Activated naive CD4-positive, alpha-beta T cell treated with anti-CD3 and anti-CD28 coated beads, Interleukin-2, amount 50 U/mL, for 72 hours (primary cell): ENCODE measurements at places on chromosomes 1 and 21.

- no peak for DNase-seq
These were observed 122.9 kb downstream of the NUF2 start for GRCh38 chr1:163444665-163445064.

DNA sequence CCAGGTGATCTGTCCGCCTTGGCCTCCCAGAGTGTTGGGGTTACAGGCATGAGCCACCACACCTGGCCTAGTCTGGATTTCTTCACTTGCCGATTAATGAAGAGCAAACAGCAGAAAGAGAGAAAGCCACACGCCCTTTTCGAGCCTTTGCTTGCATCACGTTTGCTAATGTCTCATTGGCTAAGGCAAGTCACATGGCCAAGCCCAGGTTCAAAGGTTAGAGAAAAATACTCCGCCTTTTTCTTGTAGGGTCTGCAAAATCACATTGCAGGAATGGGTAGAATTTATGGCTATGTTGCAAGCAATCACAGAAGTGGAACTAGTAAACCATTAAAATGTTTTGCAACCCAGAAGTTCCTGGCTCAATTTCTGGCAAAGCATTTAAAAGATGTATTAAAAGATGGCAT, 26.8 kb upstream of the BACH1 start:
- no peak for DNase-seq

GRCh38 chr1:239719642-239720258, 333.4 kb downstream of the CHRM3 start:
- DNase-seq = peak; percentile 41

DNA sequence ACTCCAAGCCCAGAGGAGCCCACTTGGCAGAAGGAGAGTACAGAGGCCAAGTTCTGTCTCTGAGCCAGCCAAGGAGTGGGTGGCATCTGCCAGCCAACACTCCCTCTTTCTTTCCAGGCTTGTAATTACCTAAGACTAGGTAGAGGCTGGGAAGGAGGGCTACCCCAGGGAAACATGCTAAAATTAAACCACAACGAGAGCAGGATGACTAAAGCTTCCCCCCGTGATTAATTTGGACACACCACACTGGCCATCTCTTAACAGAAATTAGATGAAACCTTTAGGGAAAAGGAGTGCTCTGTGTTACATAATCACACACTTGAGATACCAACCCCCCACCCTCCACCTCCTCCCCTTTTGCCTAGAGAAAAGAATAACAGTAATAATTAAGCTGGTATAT, 102.1 kb upstream of the ZC3H12A start:
- DNase-seq = no peak

DNA sequence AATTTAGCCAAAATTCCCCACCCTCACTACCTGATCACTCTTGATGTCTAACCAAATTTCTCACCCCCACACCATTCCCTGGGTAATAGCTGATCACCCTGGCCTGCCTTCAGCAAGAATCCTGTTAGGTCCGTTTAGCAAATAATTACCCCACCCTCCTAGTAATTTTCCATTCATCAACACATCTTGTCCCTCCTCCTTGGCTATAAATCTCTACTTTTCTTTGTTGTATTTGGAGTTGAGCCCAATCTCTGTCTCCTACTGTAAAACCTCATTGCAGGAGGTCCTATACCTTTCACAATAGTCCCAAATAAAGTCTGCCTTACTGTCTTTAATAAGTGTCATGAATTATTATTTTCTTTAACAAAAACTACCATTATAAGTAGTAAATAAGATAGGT, 6.9 kb upstream of the PRKAA2 start:
- DNase-seq = no peak

- DNase-seq = no peak
These were observed 1356.3 kb downstream of the KCNT2 start for GRCh38 chr1:195251900-195252299.

DNA sequence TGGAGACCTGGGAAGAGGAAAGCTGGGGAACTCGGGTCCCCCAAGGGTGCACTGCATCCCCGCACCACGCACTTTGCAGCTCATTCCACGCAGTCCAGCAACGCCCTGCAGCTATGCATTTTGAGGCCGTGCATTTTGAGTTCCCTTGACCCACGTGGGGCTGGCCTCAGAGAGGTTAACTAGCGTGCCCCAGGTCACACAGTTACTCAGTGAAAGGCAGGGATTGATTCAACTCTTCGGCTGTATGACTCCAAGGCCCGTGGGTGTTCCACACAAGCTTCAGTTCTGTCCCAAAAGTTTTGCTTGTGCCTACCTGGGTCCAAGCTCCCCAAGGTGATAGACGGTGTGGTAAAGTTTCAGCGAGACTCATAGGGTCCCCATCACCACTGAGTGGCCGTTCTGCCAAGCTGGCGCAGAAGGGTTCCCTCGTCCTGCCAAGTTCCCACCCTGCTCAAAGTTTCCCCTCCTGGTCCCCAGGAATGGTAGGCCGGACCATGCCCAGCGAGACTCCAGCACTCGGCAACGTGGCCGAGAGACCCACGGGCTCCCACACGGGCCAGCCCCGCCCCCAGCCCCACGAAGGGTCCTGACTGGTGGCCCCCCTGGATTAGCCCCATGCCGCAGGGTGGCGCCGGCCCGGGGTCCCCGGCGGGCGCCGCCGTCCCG, 611 bp downstream of the HSPG2 start:
- no peak for DNase-seq

DNA sequence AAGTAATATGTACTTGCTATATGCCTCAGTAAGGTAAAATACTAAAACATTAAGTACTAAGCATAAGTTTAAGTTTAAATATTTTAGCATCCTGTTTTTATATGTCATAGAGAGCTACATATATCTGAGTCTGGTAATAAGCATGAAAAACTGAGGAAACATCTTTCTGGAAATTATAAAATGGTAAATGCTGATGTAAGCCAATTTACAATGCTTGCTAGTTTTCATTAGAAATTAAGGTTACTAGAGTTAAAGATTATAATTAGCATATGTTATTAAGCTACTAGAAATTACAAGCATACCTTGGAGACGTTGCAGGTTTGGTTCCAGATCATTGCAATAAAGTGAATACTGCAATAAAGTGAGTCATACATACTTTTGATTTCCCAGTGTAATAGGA, 477.0 kb upstream of the LRRC7 start:
- no peak for DNase-seq

- no peak for DNase-seq
These were observed 1099.9 kb downstream of the PLA2G4A start for GRCh38 chr1:187928696-187929095.

- DNase-seq = no peak
These were observed 82.9 kb upstream of the SLC2A1 start for GRCh38 chr1:43041591-43041990.
